ENCODE measurements at places on chromosomes 11 and 22.

- no peak for DNase-seq
Observed at GRCh38 chr22:23834793-23835483, 3.9 kb downstream of the DERL3 start.

- DNase-seq, result no peak
Observed at GRCh38 chr11:112616327-112617097, 344.7 kb upstream of the NCAM1 start.

- no peak for DNase-seq
Observed at GRCh38 chr22:26445577-26446275, 16.7 kb downstream of the ASPHD2 start.

DNA sequence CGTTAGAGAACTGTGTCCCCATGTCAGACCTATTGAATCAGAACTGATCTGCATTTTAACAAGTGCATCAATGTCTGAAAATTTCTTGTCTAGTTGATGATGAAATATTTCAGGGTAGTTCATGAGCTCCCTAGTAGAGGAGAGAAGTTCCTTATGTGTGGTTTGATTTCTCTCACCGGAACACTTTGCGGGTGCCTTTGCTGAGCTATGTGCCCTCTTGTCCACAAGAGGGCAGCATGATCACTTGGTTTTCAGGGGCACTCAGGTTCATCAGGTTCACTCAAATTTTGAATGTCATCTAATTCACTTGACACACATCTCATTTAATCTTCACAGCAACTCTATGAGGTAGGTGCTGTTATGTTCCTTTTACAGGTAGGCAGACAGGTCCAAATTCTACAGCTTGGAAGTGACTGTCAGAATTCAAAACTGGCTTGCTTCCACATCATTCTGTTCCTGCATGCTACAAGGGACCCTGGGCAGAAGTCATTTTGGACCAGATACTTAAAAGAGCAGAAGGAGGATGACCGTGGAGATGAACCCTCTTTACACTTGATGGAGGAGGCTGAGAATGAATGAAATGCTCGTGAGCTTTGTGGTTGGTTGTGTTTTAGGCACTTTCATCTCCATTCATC lies 55.6 kb downstream of the P4HA3 start:
- DNase-seq, result no peak

GRCh38 chr11:19803506-19803998 lies 90.9 kb downstream of the NAV2 start:
- no peak for DNase-seq

DNA sequence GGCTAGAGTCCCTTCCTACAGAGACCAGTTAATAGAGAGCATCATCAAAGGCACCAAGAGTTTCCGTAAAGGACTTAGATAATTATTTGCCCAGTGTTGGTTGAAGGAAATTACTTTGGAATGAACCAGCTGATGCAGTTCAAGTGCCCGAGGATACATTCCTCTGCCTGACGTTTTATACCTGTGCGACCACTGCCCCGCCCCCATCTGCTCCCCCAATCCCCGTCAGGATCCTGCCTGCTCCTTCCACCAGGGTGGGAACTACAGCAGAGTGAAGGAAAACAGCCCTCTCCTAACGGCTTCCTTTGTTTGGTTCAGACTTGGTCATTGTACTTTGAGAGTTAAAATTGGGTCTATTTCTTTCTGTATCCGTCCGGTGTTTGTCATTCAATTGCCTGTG lies 761.5 kb downstream of the NTM start:
- no peak for DNase-seq

DNA sequence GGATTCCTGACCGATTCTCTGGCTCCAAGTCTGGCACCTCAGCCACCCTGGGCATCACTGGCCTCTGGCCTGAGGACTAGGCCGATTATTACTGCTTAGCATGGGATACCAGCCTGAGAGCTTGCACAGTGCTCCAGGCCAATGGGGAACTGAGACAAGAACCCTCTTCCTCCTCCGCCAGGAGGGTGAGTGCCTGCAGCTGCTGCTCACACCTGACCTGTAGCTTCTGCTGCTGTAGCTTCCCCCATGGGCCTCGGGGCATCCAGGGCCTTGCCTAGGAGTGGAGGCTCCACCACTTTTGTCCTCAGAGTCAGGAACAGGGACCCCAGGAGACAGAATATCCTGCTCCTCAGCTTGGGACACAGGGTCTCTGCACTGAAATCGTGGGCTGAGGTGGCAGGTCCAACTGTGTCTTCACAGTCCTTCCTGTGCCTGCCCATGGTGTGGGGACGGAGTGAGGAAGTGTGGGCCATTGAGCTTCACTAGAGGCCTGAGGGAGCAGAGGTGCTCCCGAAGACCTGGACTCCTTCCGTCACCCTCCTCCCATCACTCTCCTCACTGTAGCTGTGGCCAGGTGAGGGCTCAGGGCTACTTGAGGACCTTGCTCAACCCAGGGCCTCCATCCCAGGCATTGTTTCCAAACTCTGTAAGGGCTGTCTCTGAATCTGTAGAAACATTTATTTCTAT lies 103.8 kb downstream of the ZNF280B start:
- no peak for DNase-seq

DNA sequence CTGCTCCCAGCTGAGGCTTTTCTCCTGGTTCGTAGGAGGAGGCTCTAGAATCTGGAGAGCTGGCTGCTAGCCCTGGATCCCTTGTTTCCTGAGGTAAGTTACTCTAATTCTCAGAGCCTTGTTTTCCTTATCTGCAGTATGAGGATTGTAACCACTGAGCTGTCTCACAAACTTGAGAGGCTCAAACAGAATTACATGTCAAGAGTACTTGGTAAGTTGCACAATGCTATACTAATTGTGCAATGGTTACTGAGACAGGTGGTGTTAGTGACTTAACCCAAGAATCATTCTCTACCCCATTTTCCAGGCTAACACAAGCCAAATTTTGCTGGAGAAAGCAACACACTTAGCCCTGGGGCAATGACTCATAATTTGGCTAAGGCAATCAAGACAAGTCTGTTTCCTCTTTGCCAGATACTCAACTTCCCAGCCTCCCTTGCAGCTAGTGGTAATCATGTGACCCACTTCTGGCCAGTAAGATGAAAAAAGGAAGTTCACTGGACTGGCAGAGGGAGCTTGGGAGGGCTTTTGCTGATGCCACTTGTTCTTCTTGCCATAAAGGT lies 348.0 kb downstream of the TENM4 start:
- DNase-seq, result no peak

DNA sequence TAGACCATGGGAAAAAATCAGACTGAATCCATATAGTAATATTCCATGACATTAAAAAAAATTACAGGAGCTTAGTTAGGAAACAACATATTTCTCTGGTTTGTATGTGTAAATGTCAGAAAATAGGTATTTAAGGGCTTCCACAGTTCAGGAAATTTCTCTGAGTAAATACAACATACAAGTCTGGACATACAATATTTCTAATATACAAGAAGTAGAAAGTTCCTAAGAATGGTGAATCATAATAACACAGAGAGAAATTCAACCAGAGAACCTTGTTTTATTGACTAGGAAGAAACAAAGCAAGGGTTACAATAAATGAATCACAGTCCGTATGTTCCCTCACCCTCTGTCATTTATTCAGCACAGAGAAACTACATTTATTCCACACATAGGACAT lies 532.7 kb upstream of the FAT3 start:
- DNase-seq, result no peak

- no peak for DNase-seq
Observed at GRCh38 chr11:122340607-122341290, 224.7 kb upstream of the BLID start.

DNA sequence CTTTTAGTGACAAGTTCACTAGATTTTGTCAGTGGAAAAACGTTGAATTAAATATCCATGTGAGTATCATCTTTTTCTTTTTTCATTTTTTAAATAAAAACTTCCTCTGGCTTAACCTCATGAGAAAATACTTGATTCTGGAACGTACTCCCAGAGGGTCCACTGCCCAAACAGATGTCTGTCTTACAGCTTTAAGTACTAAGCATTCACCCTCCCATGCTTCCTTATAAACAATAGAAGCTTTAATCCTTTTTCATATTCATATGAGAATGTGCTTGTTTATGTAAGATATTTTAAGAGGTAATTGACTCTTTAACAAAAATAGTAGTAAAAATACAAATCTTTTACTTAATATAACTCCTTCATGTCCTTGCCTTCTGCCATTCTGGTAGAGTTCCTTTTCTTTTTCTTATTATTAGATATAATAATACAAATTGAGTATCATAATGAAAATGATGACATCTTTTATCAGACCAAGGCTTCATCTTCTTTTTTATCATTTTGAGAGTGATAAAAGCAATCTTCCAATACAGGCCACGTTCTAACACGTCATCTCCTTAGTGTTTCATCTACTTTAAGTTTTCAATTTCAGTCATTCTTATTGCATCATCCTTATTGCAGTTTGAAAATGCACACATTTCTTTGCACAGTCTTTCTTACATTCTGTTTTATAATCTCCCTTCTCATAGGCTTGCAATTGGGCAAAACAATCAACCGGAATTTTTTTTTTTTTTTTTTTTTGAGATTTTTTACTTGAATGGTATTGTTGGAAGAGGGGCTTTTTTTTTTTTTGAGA lies 69.5 kb upstream of the MYO18B start:
- DNase-seq, result no peak

GRCh38 chr11:117289795-117290194 lies 1.4 kb upstream of the BACE1-AS start:
- no peak for DNase-seq

DNA sequence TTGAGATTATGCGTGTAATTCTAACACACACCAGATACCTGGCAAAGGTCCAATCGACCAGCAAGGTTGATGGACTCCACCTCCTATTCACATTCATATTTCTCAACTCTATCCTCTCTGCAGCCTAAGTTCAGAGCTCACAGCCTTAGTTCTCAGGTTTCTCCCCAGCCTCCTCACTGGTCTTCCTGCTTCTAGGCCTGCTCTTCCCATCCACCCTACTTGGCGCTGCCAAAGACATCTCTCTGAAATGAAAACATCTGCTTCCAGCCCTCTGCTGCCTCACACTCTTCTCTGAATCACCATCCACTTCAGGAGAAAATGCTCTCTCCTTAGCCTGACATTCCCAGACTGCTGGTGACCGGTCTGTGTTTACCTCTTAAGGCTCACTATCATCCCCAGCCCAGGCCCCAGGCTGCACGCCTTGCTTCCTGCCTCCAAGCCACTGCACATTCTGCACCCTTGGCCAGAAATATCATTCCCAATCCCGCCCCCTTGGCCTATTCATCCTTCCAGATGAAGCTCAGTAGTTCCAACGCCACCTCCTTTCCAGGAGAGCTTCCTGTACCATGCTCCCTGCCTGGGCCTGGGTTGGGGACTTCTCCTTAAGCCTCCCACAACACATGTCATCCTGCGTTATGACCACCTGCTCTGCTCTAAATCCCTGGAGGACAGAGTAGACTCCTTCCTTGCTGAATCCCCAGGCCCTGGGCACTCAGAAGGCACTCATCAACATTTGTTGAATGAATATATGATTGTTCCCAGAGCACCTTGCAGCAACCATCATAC lies 3.5 kb downstream of the ARRB1 start:
- peak; percentile 66 for DNase-seq

GRCh38 chr11:125342281-125342930 lies 153.7 kb downstream of the FEZ1 start:
- no peak for DNase-seq

DNA sequence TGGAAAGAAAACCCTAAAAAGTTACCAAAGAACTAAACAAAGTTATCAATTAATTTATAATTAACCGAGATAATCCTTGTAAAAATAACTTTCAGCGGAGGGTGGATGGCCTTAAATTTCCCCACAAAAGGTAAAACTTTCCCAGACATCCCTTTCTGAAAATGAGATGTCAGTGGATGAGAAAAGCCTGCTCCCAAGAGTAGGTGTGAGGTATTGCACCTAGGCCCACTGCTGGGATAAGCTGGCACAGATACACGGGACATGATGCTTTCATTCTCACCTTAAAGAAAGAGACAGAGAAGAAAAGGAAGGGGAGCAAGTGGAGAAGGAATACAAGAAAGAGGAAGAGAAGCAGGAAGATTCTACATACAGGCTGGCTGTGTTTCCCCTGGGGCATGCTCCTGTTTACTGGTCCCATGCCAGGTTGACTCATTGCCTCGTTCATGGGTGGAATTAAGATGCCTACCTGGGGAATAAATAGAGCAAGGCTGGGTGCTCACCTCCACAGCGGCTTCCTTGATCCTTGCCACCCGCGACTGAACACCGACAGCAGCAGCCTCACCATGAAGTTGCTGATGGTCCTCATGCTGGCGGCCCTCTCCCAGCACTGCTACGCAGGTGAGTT lies at the start of gene SCGB2A2:
SCGB2A2 (plus strand) TSS at position 505 of the 625 bp plus-strand sequence; CDS start at position 564, 59 bp downstream.
- no peak for DNase-seq

DNA sequence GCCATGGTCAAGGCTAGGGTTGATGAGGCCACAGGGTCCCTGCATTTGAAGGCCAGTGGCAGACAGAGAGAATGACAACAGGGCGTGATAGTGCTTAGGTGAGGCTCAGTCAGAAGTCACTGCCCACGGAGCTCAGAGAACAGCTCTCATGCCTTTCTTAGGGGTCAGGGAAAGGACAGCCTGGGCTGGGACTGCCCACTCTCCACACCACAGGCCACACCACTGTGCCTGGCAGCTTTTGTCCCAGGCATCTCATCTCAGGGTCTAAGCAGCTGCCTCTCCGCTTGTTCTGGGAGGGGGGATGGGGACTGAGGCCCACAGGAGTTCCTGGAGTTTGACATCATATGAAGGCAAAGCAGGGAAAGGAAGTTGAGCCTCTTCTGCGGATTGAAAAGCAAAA lies 150.2 kb upstream of the B3GAT1 start:
- DNase-seq, result no peak

GRCh38 chr11:9047964-9048523 lies 43.4 kb downstream of the SCUBE2 start:
- peak; percentile 56 for DNase-seq

GRCh38 chr11:122345586-122345985 lies 229.6 kb upstream of the BLID start:
- peak; percentile 52 for DNase-seq

DNA sequence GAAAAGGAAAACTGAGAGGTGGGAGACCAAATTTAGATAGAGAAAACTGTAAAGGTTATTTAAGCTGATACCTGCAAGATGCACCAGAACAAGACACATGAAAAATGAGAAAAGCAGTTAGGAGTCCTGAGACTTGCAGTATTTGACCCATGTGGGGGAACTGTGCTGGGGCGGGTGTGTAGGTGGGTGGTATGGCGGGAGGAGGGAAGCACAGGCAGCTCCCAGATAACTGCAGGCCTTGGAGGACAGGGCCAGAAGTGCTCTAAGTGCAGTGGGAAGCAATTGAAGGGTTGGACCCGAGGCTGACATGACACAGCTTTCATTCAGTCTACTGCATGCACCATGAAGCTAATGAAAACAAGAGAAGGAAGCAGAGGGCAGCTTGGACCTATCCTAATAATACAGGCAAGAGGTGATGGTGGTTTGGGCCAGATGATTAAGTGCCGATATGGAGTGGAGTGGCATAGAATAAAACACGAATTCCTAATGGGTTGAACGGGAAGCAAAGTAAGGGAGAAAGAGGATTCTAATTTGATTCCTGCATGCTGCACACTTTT lies 48.0 kb upstream of the ANO3 start:
- no peak for DNase-seq

DNA sequence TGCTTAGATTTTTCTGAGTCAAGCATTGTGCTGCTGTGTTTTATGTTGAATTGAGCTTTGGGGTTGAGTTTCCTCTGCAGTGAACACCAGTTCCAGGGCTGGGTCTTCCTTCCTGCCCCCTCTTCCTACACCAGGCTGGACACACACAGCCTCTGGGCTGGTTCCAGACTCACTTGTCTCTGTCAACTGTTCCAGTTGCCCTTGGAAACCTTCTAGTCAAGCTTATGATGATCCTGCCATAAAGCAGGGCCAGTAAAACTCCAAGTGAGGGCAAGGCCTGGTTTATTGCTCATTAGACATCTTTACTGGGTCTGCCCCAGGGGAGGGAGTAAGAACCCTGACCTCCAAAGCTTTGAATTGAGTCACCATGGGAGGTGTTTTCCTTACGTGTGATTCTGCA lies 61.1 kb downstream of the KIAA1671 start:
- no peak for DNase-seq

- no peak for DNase-seq
Observed at GRCh38 chr22:23212061-23213021, 32.0 kb downstream of the BCR start.
